ENCODE measurements at places on chromosomes 13 and 19.

DNA sequence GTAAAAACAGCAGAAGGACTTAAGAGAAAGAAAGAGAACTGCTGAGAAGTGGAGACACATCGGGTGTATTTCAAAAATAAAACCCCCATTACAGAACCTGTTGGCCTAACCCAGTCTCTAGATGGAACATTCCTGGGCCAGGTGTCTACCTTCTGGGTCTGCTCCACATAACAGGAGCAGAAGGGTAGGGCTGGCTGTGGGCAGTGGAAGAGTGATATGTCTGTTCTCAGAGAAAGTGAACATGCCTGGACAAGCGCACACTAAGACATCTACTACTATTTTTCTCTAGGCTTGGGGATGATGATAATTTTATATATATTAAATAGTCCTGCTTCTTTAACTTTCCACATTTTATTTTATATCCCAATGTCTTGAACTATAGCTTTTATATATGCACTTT lies 267.1 kb downstream of the TBC1D4 start:
- no peak for DNase-seq

- DNase-seq = no peak
These were observed 1250.7 kb downstream of the UQCRFS1 start for GRCh38 chr19:27962264-27962663.

- DNase-seq = no peak
These were observed 29.3 kb downstream of the ZNF564 start for GRCh38 chr19:12521996-12522395.

DNA sequence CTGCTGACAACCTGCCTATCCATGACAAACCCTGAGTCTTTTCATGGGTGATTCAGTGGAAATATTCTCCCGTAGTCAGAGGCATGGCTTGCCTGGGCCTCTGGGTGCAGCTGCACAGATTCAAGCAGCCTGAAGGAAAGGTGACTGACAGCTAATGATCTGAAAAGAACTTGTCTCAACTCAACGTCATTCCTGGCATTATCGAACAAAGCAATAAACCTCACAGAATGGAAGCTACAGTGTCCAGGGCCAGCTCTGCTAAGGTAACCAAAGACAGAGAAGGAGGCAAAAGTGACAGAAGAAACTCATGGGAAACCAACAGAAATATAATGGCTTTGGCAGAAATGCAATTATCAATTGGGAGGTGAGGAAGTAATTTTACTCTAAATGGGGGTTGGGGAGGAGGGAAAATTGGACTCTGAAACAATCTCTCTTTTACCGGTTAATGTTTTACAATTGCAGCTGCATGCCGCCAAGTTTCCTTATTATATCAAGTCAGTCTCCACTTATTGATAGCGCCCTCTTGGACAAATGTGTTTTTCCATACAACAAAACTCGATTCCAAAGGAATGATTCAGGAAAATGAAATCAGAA lies 12.9 kb downstream of the STARD13 start:
- no peak for DNase-seq

- DNase-seq = no peak
These were observed 65.5 kb downstream of the TSHZ3 start for GRCh38 chr19:31283701-31284100.

- no peak for DNase-seq
These were observed 50.8 kb downstream of the USP12 start for GRCh38 chr13:27120811-27121210.

DNA sequence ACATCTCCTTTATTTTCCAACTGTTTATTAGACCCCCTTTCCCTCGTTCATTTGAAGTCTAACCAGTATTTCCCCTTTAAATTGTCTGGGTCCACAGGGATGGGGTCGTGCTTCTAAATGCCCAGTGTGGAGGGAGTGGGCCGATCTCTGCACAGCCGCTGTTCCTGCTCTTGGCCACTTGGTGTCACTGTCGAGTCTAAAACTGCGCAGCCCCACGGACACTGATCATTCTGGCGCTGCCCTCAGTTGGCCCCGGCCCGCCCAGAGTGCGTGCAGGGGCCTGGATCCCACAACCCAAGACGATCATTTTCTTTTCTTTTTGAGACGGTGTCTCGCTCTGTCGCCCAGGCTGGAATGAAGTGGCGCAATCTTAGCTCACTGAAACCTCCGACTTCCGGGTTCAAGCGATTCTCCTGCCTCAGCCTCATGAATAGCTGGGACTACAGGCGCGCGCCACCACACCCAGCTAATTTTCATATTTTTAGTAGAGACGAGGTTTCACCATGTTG lies 12.0 kb downstream of the WDR88 start:
- peak; percentile 91 for DNase-seq

DNA sequence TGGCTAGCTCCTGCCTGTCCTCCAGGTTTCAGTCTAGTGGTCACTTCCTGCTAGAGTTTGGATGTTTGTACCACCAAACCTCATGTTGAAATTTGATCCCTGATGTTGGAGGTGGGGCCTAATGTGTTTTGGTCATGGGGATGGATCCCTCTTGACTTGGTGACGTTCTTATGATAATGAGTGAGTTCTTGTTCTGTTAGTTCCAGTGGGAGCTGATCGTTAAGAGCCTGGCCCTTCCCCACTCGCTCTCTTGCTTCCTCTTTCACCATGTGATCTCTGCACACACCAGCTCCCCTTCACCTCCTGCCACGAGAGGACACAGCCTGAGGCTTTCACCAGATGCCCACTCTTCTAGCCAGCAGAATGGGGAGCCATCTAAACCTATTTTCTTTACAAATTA lies 86.8 kb upstream of the SCEL start:
- no peak for DNase-seq

DNA sequence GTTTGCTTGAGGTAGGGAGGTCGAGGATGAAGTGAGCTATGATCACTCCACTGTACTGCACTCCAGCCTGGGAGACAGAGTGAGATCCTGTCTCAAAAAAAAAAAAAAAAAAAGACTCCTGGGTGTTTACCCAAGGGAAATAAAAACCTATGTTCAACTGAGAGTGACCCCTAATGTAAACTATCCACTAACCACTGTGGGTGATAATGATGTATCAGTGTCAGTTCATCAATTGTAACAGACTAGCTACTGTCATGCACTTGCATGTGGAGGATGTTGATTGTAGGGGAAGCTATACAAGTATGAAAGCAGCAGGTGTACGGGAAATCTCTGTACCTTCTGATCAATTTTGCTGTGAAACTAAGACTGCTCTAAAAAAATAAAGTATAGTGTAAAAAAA lies 2.6 kb upstream of the CIB3 start:
- no peak for DNase-seq

GRCh38 chr13:25578526-25578925 lies 206.8 kb downstream of the ATP8A2 start:
- DNase-seq = no peak

GRCh38 chr19:33860312-33861090 lies 63.8 kb downstream of the KCTD15 start:
- DNase-seq = no peak

- DNase-seq = no peak
These were observed 688 bp downstream of the ZNF225 start for GRCh38 chr19:44113784-44114390.

- DNase-seq = no peak
These were observed 1163.4 kb upstream of the ATXN8OS start for GRCh38 chr13:68944272-68944671.

DNA sequence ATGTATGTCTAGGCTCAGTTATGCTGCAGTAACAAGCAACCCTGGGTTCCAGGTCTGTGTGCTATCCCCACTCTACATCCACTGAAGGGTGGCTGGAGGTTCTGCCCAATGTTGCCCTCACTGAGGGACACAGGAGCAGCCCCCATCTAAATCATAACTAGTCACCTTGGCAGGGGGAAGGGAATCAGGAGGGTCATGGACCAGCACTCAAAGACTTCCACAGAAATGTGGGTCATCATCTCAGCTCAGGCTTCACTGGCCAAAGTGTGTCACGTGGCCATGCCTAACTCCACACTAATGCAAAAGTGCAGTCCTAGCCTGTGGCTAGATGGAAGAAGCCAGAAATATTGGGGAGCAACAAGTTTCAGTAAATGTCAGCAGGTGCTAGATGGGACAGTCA lies 137.3 kb upstream of the ZNF507 start:
- no peak for DNase-seq

- peak; percentile 100 for DNase-seq
These were observed at the start of gene MRPS12 for GRCh38 chr19:38930776-38931520. TSS of gene MRPS12 (plus strand) at chr19:38930944. CDS start at chr19:38931295, 351 bp downstream.

GRCh38 chr13:28321756-28322155 lies 173.2 kb downstream of the FLT1 start:
- DNase-seq = no peak

DNA sequence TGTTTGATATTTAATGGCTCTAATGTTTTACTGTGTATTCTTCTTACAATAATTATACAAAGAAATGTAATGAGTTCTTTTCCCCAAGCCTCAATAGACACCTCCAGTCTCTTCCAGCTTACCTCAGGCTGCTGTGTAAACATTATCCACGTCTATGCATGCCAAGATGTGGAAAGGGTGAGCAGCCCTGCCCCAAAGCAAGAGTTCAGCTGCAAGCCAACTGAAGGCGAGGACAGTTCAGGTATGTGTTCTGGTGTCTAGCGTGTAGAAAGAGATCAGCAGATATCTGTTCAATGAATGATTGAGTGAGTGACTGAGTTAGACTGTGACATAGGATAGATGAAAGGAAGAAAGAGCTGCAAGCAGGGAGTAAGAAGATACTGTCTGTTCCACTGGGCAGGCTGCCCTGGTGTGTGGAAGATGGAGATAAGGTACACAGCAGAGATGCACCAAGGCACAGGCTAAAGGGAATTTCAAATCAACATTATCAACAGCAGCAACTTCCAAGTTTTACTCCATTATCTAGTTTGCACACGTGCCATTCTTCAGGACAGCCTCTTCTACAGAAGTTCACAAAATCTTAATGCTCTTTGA lies 66.0 kb downstream of the LATS2 start:
- DNase-seq = no peak

DNA sequence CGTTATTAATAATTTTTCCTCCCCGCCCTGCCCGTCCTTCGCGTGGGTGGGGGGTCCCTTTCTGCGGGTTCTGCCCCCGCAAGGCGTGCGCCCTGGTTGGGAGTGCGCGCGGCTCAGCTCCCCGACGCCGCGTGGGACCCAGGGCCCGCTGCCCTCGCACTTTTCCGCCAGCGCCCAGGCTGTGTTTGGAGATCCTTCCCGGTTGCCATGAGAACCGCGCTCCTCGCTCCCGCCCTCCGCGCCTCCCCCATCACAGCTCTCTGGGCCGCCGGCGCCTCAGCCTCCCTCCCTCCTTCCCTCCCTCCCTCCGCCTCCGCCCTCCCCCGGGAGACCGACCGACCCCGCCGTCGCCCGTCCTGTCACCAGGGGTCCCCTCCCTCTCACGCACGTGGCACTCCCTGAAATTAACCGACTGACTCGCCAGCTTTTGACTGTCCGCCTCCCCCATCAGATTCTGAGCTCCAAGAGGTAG lies 2.4 kb upstream of the SSBP4 start:
- DNase-seq = peak; percentile 76

GRCh38 chr13:43085545-43085944 lies 62.2 kb downstream of the DNAJC15 start:
- no peak for DNase-seq

GRCh38 chr13:82963226-82964099 lies 918.8 kb downstream of the SLITRK1 start:
- DNase-seq = no peak

DNA sequence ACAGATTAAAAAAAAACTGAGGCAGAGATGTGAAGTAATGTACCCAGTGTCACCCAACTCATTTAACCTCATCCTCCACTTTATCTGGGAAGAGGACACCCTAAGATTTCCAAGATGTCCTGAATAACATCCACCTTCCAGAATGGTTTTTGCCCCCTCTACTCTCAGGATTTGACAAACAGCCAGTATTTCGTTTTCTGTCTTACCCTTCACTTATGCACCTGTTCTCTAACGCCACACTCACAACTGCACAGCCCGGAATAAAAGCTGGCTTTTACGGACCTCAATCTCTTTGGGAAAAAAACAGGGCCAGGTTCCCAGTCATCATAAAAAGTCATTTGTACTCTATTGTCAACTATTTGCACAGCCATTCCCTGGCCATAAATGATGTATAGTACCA lies 21.2 kb upstream of the CEACAM6 start:
- DNase-seq = no peak

DNA sequence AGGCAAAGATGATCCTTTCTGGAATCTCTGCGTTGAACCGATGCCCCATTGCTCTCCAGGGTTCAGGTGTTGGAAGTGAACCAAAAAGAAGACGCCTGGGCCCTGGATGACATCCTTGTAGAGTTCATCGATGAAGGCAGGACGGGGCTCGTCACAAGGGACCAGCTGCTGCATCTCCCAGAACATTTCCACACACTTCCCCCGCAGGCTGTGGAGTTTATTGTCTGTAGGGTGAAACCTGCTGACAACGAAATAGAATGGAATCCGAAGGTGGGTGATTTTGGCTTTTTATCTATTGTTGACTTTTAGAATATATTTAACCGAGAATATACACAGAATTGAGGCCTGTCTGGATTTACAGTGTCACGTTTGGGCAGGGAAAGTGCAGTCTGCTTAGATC lies 58.4 kb downstream of the SLC7A9 start:
- DNase-seq = no peak

DNA sequence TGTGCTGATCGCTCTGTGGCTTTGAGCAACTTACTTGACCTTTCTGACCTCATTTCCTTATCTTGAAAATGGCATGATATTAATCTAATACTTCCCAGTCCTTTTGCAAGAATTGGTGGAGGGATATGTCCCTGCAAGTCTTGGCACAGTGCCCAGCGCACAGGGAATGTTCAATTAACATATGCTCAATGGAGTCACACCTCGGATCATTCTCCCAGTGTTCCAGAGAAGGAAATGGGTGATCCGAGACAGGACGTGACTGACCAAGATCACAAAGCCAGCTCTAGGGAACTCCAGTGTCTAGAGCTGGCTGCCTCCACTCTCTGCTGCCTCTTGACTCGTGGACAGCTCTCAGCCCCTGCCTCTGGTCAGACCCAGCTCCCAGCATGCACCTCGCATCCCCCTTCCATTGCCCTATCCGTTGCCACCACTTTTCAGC lies 3.6 kb downstream of the CDC42EP5 start:
- DNase-seq = no peak

GRCh38 chr13:48486362-48486761 lies 46.5 kb downstream of the RCBTB2 start:
- no peak for DNase-seq

GRCh38 chr19:39362682-39363657 lies 20.7 kb downstream of the SAMD4B start:
- DNase-seq = no peak

DNA sequence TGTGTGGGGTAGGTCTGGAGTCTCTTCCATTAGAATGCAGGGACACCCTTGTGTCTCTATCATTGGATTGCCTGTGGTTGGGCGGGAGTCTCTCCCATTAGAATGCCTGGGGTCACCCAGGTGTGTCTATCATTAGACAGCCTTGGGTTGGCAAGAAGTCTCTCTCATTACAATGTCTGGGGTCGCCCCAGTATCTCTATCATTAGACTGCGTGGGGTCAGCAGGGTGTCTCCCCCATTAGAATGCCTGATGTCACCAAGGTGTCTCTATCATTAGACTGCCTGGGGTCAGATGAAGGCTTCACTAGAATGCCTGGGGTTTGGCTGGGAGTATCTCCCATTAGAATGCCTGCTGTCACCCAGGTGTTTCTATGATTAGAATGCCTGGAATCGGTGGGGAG lies 1539.0 kb downstream of the UQCRFS1 start:
- no peak for DNase-seq

Data from HuH-7 (cell line).